ENCODE measurements at places on chromosomes 3 and 15. TPM values are rescaled to one million over a fixed set of nuclear protein-coding genes. Genes with fewer than 3 reads are reported as not detected.

The CADM2 gene
- total RNA-seq = 0.47 TPM

DNA sequence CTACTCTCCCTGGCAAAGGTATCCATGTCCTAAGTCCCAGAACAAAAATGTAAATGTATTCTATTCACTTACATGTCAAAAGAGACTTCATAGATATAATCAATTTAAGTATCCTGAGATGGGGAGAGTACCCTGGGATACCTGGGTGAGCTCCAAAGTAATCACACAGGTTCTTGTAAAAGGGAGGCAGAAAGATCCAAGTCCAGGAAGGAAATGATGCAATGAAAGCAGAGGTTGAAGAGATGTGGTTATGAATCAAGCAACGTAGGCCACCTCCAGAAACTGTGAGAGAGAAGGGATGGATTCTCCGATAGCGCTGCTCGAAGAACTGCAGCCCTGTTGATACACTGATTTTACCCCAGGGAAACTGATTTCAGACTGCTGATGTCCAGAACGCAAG, 93.9 kb upstream of the VGLL3 start:
- no peak for DNase-seq

The LSMEM2 gene
- not detected for total RNA-seq

- no peak for DNase-seq
These were observed 81.5 kb downstream of the DHX36 start for GRCh38 chr3:154242766-154243165.

DNA sequence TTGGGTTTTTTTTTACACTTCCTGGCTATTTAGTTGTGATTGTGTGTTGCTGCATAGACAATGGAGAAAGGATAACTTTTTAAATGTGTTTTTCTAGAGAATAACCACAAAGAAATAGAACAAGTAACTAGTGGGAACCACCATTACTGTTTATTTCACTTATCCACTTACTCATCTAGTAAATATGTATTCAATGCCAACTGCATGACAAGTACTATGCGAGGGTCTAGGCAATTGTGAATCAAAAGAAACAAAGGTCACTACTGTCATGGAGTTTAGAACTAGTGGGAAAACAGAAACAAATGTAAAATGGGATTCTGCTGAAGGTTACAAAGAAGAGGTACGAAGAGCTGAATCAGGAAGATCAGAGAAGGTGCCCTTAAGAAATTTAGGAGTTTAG, 600.9 kb upstream of the ROBO2 start:
- DNase-seq = no peak

GRCh38 chr3:154119951-154120350, 1.2 kb upstream of the ARHGEF26 start:
- no peak for DNase-seq

DNA sequence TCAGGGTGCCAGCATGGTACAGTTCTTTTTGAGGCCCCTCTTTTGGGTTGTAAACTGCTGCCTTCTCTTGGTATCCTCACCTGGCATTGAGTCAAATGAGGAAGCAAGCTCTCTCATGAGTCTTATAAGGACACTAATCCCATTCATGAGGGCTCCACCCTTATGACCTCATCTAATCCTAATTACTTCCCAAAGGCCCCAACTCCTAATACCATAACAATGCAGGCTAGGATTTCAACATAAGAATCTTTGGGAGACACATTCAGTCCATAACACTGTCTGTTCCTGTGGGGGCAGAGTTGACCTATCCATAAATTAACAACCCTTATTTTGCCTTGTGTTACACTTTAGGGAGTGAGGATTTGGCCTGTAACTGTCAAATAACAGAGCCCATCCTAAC, 278.3 kb downstream of the LRTM1 start:
- no peak for DNase-seq

The ANKDD1A gene
- total RNA-seq = 12.6 TPM
